ENCODE measurements at places on chromosomes 6 and 20. TPM values are rescaled to one million over a fixed set of nuclear protein-coding genes. Genes with fewer than 3 reads are reported as not detected.

DNA sequence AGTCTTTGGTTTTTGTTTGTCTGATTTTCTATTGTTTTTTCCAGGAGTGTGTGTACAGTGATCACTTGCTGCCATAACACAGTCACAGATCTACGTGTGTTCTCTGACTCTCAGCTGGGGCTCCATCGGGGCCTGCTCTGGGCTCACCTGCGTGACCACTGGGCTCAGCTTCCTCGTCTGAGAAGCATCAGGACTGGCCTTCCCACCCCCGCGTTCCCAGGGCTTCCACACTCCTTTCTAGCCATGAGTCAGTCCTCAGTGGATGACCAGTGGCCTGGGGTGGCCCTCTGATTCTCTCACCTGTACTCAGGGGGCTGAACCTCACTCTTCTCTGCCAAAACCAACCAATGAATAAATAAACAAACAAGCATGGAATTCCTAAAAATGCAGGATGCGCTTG lies 14.5 kb downstream of the THBS2 start:
- H3K4me1 ChIP-seq: no peaks in the 10 kb centered on the region
- no peak for DNase-seq
- H3K36me3 ChIP-seq: no peaks in the 10 kb centered on the region

- no peak for DNase-seq
- H3K4me1 ChIP-seq: peaks cover 64% of the 10 kb centered on the region
- peak overlapping the region; percentile 90 for H3K27ac ChIP-seq
- peak overlapping the region; percentile 94 for H3K4me3 ChIP-seq
Observed at GRCh38 chr6:106513808-106514582, 115.3 kb downstream of the RTN4IP1 start.

GRCh38 chr20:63765902-63766301 lies 26.3 kb downstream of the SLC2A4RG start:
- DNase-seq: no peak
- H3K27ac ChIP-seq: no peak overlapping the region
- H3K4me1 ChIP-seq: no peaks in the 10 kb centered on the region
- H3K27me3 ChIP-seq: no peaks in the 10 kb centered on the region
- no peak overlapping the region for H3K4me3 ChIP-seq

- H3K27ac ChIP-seq: no peak overlapping the region
- no peaks in the 10 kb centered on the region for H3K27me3 ChIP-seq
- no peaks in the 10 kb centered on the region for H3K4me1 ChIP-seq
- H3K4me3 ChIP-seq: no peak overlapping the region
- H3K36me3 ChIP-seq: peaks cover 2% of the 10 kb centered on the region
Observed at GRCh38 chr6:135451617-135452190, 45.8 kb downstream of the AHI1 start.

GRCh38 chr6:146542881-146543210 lies 787 bp upstream of the RAB32 start:
- H3K27ac ChIP-seq: no peak overlapping the region
- no peak for DNase-seq
- peak overlapping the region; percentile 15 for H3K4me3 ChIP-seq

GRCh38 chr6:45714006-45714730 lies 301.5 kb downstream of the CLIC5 start:
- H3K36me3 ChIP-seq: no peaks in the 10 kb centered on the region
- H3K4me3 ChIP-seq: peak overlapping the region; percentile 30
- peaks cover 7% of the 10 kb centered on the region for H3K4me1 ChIP-seq
- H3K27ac ChIP-seq: no peak overlapping the region

GRCh38 chr20:47680804-47681529 lies 104.3 kb downstream of the SULF2 start:
- no peak overlapping the region for H3K27ac ChIP-seq
- no peak overlapping the region for H3K4me3 ChIP-seq
- DNase-seq: no peak
- peaks cover 5% of the 10 kb centered on the region for H3K4me1 ChIP-seq
- no peaks in the 10 kb centered on the region for H3K36me3 ChIP-seq

DNA sequence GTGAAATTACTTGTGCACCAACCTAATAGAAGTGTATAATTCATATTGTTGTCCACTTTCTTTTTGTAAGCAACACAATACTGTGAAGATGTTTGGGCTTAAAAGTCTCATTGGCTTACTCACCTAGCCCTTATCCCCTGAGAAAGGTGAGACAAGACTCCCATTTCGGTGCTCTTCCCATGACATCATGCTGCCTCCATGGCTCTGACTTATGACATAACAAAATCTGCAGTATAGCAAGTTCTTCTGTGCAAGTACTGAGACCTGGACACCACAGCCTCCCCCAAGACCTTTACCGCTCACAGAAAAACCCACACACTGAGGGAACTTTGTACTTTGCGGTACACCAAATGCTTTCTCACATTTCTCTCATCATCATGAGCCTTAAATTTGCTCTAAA lies 50.5 kb downstream of the HAO1 start:
- no peaks in the 10 kb centered on the region for H3K4me1 ChIP-seq
- no peak for DNase-seq
- H3K27ac ChIP-seq: no peak overlapping the region
- H3K27me3 ChIP-seq: peaks cover 3% of the 10 kb centered on the region

DNA sequence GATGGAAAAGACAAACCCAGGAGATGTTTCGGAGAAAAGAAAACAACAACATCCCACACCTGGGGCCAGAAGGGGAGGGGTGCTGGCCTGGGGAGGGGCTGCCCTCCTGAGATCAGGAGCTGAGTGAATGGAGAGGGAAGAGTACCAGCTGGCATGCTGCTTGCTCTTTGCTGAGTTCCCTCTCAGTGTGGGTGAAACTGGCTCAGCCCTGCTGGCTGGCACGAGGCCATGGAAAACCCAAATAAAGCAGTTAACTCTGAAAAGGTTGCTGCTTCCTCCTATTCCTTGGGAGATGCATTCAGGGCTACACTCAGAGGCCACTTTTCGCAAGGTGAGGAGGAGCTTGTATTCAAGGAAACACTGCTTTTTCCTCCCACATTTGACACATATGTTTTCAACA lies 8.0 kb upstream of the KCNK16 start:
- no peak for DNase-seq
- H3K4me1 ChIP-seq: peaks cover 10% of the 10 kb centered on the region
- no peak overlapping the region for H3K27ac ChIP-seq
- H3K27me3 ChIP-seq: peaks cover 48% of the 10 kb centered on the region
- H3K36me3 ChIP-seq: no peaks in the 10 kb centered on the region

The JPH2 gene
- total RNA-seq: not detected

The SMLR1 gene
- not detected for total RNA-seq

The DNMT3B gene
- total RNA-seq: 0.82 TPM

Measured in naive thymus-derived CD8-positive, alpha-beta T cell (primary cell).